ENCODE measurements at places on chromosomes 1 and 21.

DNA sequence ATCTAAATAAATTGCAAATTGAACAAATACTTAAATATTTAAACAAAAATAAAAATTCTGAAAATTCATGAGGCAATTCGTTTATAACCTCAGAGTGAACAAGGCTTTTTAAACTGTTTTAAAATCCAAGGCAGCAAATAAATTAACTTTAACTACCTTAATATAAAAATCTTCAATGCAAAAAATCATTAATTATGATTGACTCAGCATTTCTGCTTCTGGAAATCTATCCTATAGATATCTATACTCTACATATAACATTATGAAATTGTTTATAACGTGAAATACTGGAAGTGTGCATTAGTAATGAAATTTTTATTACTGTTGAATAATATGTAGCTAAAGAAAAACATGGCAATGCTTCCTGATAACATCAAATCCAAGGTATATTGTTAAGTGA lies 92.4 kb downstream of the ADAMTS1 start:
- no peak for DNase-seq

- DNase-seq: no peak
These were observed 1.1 kb downstream of the KCNE2 start for GRCh38 chr21:34364921-34365320.

- DNase-seq: no peak
These were observed 2.3 kb downstream of the FAAP20 start for GRCh38 chr1:2192031-2192995.

DNA sequence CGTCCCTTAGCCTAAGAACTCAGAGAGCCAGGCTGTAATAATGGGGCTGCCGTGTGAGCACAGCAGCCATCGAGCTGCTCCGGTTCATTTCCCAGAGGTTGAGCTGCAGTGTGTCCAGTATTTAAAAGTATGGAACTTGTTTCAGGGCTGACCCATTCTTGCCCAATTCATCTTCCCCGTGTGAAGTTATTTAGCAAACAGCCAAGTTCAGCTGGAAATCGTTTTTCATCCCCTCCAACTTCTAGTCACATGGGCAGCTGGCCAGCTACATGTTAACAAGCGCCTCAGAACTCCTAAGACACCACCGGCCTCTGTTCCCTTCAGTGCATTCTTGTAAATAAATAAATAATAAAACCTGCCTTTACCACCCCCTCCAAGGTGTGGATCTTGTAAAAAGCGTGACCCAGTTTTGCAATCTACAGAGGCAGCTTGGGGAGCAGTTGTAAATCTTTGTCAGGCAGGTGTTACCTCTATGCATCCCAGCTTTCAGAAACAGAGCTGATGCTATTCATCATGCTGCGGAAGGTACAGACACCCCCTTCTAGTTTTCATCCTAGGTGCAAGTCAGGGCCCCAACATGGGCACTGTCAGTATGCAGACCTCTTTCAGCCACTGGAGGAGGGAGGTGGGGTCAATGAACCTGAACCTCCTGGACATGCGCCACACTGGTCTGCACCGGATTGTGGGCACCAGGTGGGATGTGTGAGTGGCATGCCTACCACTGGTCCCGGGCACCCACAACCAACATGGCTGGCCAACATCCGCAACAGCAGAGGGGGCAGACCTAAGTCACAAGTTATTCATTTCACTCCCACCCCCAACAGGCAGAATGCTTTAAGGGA lies 18.7 kb upstream of the KNCN start:
- peak; percentile 30 for DNase-seq

DNA sequence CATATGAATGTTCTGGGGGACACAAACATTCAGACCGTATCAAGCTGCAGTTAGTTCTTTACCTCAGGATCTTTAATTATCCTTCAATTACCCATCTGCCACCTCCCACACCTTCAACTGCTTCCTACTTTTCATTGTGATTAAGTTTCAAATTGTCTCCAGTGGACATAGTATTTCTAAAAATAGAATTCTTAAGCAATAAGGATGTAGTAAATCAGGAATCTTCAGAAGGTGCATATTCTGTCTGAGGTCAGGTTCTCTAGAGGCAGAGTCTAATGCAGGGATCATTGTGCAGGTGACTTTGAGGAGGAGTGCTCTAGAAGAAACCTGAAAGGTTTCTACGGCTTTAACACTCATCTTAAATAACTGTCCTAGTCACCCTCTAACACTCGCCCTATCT lies 102.6 kb upstream of the PPP2R5A start:
- DNase-seq: no peak

DNA sequence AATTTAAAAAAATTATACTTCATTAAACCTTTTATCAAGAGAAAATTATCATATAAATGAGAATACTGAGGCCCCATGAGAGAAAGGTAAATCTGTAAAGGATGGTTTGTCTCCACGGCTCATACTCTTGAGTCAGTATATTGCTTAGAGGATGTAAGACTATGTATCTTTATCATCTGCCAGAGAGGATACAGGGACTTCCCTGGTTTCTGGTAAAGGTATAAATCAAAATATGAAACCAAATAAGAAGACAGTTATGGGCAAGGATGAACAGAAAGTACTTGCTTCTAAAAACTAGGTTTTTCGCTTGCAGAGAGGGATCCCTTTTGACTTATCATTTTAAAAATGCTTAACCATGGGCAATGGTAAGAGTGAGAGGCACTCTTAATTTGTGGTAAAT lies 112.4 kb downstream of the POU2F1 start:
- DNase-seq: no peak

- no peak for DNase-seq
These were observed 589.1 kb upstream of the ADAMTS5 start for GRCh38 chr21:27555996-27556395.

GRCh38 chr1:244041466-244042120 lies 9.5 kb upstream of the ZBTB18 start:
- no peak for DNase-seq

DNA sequence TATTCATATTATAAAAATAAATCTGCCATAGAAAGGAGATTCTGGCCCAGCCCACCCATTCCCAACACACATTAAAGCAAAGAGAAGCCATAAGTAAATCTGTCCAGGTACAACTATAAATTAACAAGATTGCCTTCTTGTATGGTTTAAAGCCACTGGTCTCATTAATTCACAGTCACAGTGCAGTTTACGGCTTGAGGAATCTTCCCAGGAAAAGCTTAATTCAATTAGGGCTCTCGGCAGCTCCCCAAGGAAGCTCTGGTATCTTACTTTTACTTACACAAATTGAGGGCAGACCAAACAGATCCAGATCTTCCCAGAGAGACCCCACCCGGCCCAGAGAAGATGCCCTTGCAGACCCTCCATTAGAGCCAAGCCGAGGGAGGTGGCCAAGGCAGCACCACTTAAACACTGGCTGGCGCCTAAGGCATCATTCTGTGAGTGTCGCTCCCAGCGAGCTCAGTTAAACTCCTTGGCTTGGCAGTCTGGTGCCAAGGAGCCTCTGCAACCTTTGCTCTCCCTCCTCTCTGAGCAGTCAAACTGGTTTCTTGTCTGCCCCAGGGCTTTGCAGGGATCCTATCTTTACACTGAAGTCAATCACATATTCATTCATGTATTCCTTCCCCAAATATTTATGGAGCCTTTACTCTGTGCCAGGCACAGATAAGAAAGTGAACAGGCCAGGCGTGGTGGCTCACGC lies 10.7 kb downstream of the SLC9A1 start:
- no peak for DNase-seq

DNA sequence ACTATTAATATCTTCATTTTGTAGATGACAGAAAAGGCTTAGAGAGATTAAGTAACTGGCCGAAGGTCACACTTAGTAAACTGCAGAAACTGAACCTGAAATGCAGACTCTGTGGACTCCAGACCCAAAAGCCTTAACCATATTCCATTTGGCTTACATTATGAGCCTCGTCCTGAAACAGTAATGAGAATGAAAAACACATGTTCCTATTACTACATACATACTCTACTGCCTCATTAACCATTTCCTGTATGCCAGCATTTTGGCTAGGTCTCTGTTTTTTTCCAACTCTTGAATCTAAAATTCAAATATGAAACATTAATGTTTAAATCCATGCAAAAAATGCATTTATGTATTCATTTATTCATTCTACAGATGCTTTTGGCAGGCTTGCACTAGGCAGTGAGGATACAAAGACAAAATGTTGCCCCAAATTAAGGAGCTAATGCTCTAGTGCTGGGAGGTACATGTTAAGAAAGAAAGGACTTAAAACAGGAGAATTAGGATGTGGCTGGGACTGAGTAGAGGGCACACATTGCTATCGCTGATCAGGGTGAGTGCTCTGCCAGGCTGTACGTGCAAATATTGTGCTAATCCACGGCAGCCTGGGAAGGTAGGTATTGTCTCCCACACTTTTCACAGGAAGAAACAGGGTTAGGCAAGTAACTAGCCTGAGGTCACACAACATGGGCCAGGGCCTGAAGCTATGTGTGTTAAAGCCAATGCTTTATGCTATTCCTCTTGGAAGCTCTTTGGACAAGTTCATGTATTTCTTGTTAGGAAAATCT lies 14.0 kb downstream of the DEGS1 start:
- no peak for DNase-seq

GRCh38 chr1:23524716-23525401 lies 6.2 kb downstream of the E2F2 start:
- no peak for DNase-seq

Data from AG08395 (cell line).